NCI-H2081 treated with DMSO at 0.1 percent for 48 hours (cell line): ENCODE measurements at places on chromosomes 1 and 21.

- DNase-seq, result no peak
Observed at GRCh38 chr21:35222541-35222941, 173.4 kb upstream of the RUNX1 start.

GRCh38 chr1:188056011-188056410 is 1227.3 kb downstream of the PLA2G4A start:
- no peak for DNase-seq

DNA sequence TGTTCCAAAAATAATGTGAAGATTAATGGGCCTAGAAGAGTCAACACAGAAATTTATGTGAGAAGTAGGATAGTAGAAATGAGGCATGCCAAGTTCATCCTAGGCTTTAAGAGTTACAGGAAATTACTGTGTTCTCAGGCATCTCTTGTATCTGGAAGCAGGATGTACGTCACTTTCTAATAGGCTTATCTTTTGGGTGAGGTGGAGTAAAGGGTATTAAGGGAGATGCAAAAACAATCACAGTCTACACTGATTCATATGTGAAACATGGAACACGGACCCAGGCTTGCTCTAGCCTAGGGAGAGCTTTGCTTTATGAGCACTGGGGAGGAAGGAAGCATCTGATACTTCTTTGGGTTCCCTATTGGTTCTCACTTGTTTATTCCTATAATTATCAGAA is 84.5 kb upstream of the RGS4 start:
- no peak for DNase-seq

DNA sequence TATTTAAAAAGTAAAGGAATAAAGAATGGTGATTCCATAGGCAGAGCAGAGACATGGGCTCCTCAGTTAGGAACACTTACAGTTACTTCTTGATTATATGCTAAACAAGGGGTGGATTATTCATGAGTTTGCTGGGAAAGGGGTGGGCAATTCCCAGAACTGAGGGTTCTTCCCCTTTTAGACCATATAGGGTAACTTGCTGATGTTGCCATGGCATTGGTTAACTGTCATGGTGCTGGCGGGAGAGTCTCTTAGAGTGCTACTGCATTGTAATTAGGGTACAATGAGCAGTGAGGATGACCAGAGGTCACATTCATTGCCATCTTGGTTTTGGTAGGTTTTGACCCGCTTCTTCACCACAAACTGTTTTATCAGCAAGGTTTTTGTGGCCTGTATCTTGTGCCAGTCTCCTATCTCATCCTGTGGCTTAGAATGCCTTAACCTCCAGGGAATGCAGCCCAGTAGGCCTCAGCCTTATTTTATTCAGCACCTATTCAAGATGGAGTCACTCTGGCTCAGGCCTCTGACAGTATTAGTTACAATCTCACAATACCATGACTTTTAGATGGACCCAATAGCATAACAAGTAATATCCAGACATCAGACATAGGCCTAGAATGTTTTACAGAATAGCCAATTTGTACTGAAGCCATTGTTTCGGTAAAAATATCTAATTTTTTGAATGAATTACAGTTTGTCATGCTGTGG is 106.8 kb downstream of the ZBTB18 start:
- no peak for DNase-seq

DNA sequence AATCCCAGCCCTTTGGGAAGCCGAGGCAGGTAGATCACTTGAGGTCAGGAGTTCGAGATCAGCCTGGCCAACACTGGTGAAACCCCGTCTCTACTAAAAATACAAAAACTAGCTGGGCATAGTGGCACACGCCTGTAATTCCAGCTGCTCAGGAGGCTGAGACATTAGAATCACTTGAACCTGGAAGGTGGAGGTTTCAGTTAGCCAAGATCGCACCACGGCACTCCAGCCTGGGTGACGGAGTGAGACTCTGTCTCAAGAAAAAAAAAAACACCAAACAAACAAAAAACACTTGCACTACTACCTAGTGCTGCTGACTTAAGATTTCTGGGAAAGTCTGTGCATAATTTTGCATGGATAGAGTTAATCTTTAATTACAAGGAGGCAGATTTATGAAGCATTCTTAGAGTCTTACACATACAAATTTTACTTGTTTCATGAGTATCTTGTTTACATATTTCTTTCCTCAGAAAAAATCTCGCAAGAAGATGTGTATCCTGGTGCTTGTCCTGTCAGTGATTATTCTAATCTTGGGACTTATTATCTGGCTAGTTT is 8.7 kb upstream of the PPP1R8 start:
- no peak for DNase-seq

DNA sequence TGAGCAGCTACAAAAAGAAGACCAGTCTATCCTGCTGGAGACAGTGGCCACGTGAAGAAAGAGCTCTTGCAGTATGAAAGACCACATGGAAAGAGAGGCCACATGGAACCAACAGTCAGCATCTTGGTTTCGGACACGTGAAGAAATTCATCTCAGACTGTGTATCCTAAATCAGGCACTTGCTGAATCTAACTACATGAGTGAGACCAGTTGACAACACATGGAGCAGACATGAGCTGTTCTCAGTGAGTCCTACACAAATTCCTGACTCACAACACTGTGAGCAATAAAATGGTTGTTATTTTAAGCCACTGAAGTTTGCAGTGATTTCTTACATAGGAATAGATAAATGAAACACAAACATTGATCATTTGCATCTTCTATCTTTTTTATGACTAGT is 2.4 kb upstream of the TAF1A start:
- DNase-seq, result no peak

DNA sequence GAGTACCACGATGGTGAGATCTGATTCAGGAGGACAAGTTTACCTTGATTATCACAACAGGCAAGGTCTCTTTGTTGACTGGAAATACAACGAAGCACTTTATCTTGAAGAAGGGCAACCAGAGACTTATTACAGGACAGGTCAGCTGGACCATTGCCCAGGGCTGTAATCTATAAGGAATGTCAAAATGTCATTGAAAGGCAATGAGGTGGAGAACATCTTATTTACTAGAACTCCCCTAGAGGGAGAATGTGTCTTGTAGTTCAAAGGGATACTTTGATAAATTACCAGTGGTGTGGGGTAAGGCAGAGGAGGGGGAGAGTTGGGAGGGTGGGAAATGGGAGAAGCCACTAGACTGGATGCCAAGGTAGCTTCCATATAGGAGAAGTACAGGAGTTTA is 212.3 kb downstream of the NCAM2 start:
- DNase-seq, result no peak

GRCh38 chr1:7346600-7347570 is 424.2 kb upstream of the VAMP3 start:
- no peak for DNase-seq

- no peak for DNase-seq
Observed at GRCh38 chr1:221998781-221999180, 256.9 kb upstream of the DUSP10 start.

DNA sequence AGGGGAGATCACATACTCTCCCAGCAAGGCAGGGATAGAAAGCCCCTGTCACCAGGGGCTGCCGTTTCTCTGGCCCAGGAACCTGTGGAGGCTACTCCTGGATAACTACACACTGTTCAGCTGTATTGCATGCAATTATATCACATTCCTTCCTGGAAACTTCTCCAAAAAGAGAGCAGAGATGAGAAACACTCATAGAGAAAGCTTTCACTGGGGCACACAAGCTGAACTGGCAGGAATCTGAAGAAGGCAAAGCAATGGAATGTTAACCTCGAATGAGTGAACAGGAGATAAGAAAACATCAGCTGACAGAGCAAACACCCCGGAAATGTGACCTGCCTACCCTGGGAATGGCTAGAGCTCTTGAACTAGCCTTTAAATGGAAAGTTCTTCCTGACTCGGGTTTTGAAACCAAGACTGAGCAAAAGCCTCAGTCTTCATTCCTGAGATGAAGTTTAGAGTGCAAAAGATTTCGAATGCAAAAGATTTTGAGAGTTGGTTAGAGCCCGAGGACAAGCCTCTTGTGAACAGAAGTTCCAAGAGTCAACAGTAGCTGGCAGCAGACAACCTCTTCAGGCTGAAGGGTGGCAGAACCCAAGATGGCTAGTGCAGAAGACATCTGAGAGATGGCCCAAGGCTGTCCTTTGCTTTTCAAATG is 32.3 kb downstream of the CCN1 start:
- DNase-seq, result no peak

DNA sequence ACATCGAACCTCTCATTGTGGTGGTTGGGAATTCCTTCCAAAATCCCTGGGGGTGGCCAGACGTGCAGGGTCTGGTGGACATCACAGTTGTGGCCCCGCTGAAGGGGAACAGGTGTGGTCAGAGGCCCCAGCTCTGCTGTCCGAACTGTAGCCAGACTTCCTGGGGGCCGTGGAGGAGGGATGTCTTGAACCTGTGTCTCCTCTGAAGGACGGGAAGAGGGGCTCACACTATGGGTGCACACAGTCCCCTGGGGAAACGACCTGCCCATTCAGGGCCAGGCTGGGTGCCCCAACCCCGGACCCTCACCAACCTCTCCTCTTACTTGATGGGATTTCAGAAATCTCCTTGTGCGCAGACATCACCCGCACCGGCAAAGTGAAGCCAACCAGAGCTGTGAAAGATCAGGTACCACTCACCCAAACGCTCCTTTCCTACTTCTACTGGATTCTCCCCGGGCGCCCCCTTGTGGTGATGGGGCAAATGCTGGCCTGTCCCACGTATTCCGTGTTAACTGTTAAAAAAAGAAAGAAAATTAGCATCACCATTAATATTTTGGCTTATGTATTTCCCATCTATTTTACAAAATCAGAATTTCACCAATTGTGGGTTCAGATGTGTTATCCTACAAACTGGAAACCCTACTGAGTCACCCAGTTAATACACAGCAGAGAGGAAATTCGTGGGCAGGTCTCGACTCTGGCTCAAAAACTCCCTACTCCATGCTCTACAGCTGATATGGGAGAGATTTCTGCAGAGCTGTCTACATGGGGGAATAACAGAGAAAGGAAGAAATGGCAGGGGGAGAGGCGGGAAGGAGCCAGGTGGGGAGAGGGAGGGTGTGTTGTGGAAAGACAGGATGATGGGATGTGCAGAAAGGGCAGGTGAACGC is 28.1 kb downstream of the PADI4 start:
- no peak for DNase-seq

DNA sequence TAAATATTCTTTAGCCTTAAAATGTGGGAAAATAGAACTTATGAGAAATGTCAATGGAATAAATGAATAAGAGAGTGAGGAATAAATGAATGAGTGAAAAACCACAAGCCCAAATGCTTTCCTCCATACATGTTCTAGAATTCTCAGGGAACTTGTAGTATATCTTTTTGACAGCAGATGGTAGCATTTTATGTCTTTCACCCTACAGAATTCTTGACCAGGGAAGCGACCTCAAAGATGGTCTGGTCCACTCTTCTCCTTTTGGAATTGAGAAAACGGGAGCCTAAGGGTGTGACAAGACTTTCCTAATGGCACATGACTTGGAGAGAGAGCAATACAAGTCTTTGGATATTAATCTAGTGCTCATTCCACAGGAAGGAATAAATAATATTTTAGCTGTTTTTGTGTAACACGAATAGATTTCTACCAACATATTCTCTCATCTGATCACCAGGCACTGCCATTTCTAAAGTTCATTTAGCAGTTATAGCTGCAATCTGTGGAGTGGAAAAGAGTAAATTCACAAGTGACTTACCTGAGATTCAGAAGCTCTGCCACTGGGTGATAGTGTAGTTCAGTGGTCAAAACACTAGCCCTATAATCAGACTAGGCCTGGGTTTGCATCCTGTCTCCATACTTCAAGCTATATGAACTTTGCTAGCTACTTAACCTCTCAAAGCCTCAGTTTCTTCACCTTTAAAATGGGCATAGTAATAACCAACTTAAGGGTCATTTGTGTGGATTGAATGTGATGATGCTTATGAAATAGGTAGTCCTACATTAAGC is 15.0 kb upstream of the F5 start:
- DNase-seq, result no peak

DNA sequence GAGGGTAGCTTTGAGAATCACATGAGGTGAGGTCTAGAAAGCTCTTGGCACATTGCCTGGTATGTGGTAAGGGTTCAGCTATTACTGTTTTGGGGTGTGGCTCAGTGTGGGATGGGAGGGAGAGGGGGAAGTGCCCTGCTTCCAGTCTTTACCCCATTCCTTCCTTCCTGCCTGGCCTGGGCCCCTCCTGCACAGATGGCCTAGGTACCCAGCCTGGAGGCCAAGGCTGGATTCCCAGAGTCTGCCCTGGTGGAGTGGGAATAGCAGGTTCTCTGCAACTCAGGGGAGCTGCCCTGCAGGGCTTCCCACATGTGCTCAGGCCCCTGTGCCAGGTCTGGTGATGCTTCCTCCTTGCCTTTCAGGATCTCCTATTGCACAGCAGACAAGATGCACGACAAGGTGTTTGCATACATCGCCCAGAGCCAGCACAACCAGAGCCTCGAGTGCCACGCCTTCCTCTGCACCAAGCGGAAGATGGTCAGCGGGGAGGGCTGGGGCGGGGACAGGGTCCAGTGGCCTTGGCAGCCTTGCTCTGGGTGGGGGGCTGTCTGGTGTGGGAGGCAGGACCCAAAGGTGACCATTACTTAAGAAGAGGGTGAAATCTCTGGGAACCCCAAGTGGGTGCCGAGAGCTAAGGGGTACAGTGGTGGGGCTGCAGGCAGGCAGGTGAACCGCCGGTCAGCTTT is 13.5 kb downstream of the LDLRAP1 start:
- no peak for DNase-seq

DNA sequence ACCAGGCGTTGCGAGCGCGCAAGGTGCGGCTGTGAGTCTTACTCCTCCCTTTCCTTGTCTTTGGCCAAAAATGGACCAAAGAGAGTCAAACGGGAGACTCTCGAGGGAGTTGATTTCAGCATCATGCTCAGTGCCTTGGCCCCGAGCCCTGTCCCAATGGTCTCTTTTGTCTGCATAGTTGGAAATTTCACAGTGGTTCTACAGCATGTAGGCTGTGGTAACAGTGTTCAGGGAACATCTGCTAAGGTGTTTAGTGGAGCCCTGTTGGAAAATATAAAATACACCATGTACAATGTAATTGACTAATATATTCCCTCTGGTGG is 2.7 kb downstream of the CACNA1E start:
- DNase-seq, result no peak

- DNase-seq, result no peak
Observed at GRCh38 chr1:233064988-233065387, 114.6 kb downstream of the NTPCR start.

DNA sequence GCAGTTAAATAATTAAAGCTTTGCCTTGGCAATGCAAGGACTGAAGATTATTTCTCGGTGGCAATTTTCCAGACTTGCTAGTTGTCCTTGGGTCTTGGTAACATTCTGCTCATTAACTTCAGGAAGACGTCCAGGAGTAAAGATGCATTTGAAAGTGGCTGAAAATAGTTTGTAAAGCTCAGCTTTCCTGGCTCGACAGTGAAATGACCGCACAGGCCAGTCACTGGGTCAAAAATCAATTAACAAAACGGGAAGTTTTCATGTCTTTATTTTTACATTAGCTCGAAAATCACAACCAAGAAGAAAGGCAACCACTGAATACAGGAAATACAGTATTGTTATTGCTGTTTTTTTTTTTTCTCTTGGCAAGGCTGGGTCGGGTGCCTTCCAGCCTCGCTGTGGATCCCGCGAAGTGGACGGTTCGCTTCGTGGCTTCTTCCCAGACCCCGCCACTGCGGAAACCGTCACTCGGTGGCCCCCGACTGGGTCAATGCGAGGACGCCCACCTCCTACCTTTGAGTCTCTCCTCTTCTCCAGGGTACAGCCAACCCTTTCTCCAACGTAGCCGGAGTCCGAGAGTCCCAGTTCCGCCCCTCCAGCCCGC is 479 bp upstream of the SNX7 start:
- DNase-seq, result no peak
